ENCODE measurements at places on chromosomes 4 and X. TPM values are rescaled to one million over a fixed set of nuclear protein-coding genes. Genes with fewer than 3 reads are reported as not detected.
A peak's percentile ranks its signal among the peaks of the same experiment; 100 is the strongest.

The BCORL1 gene
- total RNA-seq: 0.26 TPM

The UGT8 gene
- total RNA-seq: 0.46 TPM

DNA sequence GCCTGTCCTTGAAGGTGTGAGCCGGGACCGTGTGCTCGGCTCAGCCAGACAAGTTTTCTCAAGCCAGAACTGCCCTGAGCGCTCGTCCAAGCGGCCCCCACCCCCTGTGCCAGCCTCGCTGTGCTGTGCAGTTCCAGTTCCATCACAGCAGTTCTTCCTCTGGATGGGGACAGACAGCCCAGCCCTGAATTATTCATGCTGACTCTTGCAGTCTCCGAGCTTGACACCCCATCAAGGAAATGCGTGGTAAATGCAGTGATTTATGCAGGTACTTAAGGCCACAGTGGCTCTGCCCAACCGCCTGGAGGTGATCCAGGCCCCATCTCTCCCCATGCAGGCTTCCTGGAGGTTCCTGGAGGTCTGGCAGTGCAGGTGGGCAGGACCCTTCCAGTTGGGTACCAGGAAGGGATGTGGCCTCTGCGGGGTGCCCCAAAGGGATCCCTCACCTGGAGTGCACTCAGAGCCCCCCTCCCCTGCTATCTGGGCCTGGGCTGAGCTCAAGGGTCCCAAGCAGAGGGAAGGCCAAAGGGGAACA lies 44.8 kb upstream of the HMX1 start:
- DNase-seq: no peak

DNA sequence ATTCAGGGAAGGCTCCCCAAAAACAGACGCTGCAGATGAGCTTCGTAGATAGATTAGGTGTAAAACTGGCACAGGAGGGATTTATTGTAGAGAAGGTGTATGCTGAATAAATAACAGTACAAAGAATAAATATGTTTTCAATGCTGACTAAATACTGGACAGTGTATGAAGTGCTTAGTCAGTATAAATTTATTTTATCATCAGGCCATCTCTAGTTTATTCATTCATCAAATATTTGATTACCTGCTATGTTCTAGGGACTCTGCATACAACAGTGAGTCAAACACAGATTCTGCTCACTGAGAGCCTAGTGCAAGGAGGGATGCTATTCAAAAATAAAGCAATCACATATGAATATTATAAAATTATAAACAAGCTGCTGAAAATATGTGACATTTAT lies 63.6 kb upstream of the TSPAN5 start:
- DNase-seq: no peak

DNA sequence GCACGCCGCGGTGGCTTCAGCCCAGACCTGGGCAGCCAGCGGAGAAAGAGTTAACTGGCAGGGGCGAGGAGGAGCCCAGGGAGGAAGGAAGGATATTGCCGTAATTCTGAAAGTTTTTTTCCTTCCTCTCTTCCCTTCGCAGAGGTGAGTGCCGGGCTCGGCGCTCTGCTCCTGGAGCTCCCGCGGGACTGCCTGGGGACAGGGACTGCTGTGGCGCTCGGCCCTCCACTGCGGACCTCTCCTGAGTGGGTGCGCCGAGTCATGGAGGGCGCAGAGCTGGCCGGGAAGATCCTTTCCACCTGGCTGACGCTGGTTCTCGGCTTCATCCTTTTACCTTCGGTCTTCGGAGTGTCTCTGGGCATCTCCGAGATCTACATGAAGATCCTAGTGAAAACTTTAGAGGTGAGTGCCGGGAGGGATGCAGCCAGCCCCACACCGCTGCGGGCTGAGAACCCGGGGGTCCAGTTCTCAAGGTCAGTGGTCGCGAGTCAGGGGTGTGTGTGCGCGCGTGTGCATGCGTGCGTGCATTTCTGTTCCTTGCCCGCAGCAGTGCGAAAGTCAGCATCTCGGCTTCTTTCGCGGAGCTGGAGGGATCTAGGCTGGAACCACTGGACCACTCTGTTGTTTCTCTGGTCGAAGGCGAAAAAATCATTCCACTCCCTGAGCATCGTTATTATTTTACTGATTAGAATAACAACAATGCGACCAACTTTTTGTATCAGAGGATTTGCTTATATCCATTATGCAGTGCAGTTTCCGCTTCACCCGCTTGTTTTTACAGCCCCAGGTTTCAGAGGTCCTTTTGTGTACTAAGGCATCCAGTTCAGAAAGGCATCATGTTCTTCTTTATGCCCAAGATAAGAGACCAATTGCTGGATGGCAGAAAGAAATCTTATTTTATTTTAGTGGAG lies 709 bp downstream of the GPAT3 start:
- peak; percentile 18 for DNase-seq
